ENCODE measurements at places on chromosomes 2 and 18.

- no peak for DNase-seq
These were observed 211.6 kb downstream of the ZNF521 start for GRCh38 chr18:25140124-25140961.

DNA sequence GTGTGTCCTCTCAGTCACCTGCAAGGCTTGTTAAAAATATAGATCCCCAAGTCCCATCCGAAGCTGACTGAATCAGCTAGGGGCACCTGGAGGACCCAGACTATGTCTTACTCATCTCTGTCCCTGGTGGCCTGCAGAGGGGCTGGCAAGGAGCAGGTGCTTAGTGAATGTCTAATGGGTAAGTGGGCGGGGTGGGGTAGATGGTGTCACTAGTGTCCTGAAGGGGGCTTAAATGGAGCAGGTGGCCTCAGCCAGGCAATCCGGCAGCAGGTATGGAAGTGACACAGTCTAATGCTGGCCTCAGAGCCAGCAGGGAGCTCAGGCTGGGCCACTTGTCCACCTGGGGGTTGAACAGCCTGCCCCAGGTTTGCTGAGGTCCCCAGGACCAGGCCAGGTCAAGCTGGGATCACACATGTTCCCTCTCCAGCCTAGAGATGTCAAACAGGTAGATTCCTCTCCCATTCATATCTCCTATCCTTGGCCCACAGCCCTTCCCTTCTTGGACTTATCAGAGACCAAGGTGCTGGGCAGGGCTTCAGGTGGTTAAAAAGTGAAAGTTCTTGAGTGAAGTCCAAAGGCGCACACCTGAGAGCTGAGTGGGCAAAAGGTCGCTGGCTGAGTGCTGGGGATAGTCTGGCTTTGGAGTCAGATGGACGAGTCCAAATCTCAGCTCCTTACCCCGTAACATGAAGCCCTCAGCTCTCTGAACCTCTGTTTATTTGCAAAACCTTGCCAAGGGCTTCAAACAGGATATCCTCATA is 1.7 kb downstream of the STEAP3 start:
- DNase-seq = no peak

DNA sequence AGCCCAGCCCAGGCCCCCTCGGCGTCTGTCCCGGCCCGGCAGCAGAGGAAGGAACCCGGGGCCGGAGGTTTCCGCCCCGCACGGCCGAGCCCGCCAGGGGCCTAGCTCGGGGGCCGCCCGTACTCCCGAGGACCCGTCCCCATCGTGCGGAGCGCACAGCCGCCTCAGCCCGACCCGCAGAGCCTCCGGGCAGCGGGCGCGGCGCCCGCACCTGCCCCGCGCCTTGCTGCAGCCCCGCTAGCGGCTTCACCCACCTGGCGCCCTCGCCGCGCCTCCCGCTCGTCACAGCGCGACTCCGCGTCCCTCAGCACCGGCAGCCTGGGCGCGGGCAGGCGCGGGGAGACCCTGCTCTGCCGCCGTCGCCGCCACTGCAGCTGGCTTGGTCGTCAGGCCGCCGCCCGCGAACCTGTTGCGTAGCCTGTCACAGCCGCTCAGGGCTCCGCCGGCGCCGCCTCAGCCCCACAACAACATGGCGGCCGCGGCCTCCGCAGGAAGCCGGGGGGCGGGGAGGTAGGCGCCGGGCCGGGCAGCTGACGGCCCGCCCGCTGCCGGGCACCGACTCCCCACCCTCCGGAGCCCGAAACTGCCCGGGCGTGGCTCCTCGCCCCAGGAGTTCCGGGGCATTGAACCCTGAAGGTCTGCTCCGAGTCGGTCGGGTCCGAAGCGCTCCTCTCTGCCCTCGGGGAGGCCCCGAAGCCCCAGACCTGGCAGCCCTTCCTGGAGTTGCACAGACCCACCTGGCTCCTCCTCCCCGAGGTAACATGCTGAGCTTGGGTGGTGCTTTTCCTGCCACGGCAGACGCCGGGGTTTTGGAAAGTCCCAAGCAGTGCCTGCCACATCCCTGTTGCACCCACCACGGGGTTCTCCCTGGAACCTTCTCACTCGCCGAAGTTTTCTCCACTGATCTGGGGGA is at the start of gene ITSN2:
Gene ITSN2 (minus strand): TSS at position 487 of the 913 bp plus-strand sequence. CDS start 32,454 bp downstream, outside the sequence.
- peak; percentile 81 for DNase-seq

DNA sequence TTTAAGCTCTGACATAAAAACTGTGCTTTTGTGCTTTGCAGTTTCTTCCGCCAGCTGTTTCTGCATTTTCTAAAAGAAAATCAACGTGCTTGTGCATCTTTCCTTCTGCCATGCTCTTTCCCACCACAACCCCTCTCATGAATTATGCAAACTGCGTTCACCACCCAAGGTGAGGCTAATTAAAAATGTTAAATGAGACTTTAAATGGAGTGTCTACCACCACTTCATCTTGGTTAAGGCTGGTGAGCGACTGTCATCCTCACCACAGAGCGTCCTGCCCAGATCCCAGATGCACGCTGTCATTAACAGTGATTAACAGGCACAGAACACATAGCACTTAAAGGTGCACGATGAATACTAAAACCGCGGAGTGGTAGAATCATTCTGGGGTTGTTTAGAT is 250.5 kb upstream of the RAB6C start:
- DNase-seq = no peak
